ENCODE measurements at places on chromosomes 13 and 19.

- DNase-seq: no peak
Observed at GRCh38 chr13:31946091-31946770, 85.3 kb upstream of the FRY start.

- no peak for DNase-seq
Observed at GRCh38 chr19:19342086-19343015, 21.7 kb downstream of the MAU2 start.

- no peak for DNase-seq
Observed at GRCh38 chr13:106416645-106417044, 118.8 kb downstream of the EFNB2 start.

DNA sequence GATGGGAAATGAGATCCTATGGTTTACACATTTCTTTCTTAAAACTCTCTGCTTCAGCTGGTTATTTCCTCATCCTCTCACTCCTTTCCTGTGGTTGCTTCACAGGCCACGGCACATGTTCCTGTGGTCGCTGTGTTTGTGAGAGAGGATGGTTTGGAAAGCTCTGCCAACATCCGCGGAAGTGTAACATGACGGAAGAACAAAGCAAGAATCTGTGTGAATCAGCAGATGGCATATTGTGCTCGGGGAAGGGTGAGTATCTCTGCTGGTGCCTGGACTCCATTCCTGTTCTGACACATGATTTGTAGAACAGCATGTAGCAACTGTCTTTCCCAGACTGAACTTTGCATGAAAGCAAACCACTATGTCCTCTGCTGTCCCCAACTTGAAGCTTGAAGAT lies 254.2 kb downstream of the ITGBL1 start:
- peak; percentile 19 for DNase-seq

- peak; percentile 57 for DNase-seq
Observed at GRCh38 chr13:26011996-26012821, 39.6 kb downstream of the SHISA2 start.

DNA sequence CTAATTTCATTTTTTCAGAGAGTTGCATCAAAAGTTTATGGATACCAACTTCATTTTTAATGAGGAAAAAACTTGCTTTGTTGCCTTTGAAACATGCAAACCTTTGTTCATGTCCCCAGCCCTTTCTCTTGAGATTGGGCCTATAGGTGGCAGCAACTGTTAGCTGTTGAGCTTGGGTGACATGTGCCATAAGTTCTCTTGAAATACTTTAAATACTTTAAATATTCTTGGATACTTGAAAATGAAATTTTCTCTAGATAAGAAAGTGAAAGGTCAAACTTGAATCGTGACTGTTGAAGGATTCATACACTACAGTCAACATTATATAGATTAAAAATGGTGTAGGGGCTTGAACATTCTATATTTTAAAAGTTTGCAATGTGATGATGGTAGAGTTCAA lies 294.9 kb downstream of the NDFIP2 start:
- no peak for DNase-seq

DNA sequence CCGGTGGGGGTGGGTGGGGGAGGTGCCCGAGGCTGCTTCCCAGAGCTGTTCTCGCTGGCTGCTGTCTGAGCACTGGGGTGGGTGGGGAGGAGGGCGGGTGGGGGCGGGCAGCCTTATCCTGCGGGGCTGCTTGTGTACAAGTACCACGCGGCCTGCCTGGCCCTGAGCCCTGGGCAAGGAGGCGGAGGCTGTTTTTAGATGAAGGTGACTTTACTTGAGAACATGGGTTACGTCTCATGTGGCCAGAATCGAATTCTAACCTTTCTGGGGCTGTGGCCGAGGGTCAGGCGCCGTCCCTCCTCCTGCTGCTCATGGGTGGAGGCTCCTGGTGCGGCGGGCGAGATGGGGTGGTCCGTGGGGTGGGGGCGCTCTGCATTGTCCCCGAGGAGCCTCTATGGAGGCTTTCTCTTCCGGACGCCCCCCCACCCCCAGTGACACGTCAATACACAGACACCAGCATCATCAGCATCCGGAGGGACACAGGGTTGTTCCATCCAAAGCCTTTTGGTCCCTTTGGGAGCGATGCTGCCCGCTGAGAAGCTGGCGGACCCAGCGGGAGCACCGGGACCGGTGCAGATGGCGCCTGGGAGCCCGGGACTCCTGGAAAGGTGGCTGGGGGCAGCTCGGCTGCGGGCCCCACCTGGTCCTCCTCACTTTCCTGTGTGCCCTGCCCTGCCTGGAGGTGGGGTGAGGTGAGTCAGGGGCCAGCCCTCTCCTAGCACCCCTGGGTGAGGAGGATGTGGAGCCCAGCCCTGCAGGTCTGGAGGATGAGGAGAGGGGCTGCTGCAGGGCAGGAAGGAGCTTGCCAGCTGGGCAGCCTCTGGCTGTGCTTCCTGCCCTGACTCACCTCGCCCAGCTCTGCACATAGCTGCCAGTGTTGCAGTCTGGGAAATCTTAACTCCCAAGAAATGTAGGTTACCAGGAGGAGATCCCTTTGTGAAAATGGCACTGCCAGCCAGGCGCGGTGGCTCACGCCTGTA lies 3.4 kb downstream of the BSG start:
- no peak for DNase-seq

- no peak for DNase-seq
Observed at GRCh38 chr13:79501538-79502232, 20.7 kb downstream of the NDFIP2 start.

DNA sequence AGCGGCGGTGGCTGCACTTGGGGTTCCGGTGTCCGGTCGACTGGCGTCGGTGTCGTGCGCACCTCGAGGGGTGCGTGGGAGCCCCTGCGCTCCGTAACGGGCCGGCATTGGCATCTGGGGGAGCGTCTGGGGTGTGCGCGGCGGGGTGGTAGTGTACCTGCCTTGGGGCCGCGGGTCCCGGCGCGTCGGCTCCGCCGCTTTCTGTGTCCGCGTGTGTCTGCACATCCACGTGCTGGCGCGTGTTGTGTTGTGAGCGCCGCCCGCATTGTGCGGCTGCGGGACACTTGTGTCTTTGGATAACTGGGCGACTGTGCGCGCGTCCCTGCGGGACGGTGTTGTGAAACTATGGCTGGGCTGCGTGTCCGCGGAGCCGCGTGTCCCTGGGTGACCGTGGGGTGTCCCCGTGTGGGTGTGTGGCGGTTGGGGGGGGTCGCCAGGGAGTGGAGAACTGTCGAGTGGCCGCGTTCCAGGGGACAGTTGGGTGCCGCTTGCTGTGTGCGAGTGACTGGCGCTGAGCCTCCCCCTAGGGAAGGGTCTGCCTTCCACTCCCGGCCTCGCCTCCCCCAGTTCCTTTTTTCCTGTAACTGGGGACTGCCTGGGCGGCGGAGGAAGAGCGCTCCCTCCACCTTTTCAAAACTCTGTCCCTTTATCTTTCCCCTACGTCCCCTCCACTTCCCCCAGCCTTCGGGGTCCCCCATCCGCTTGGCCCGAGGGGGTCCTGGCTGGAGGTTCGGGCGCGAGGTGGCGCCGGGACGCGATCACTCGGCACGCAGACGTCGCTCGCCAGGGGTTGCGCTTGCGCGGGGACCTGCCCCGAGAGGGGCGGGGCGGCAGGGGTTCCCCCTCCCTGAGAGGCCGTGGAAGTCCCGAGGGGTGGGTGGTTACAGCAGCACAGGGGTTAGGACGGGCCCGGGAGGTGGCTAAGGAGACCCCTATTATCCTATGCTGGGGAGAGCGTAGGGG lies 5.7 kb upstream of the NFIC start:
- DNase-seq: peak; percentile 72

- DNase-seq: no peak
Observed at GRCh38 chr19:53957448-53958167, 5.1 kb upstream of the CACNG8 start.

DNA sequence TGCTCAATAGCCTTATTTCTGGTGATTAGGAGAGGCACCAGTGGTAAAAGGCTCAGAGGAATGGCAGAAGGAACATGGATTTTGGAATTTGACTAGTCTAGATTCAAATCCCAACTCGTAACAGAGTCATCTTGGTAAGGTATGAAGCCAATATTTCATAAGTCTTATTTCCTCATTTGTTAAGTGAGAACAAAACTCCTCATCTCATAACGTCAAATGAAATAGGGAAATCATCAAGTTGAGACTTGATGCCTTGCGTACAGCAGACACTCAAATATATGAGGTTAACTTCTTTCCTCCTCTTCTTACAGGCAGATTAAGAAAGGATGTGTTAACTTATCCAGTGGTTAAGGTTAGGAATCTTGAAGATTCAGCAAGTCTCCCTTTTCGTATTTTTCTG lies 189.2 kb downstream of the DLEU7 start:
- DNase-seq: no peak

- no peak for DNase-seq
Observed at GRCh38 chr13:54705738-54706137, 1677.1 kb downstream of the OLFM4 start.

DNA sequence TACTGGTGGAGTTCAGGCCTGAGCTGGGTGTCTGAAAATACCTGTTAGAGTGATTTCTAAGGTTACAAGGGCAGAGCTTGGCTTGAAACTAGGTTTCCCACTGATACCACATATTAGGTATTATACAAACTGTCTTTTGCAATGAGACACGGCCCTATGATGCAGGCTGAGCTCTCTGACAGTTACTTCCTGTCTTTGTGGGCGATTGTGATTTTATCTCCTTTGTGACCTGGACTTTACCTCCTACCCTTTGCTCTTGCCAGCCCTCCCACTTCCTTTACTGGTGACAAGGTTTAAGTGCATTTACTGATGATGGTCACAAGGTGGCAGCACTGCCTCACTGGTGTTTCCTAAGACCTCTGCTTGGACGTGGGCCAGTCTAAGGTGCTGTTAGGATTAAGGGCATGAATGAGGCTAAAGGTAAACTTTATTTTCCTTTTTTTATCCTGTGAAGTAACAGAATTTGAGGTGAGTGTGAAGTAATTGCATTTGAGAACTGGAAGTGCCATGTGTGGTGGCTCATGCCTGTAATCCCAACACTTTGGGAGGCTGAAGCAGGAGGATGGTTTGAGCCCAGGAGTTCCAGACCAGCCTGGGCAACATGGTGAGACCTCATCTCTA lies 7.7 kb upstream of the CXCL17 start:
- DNase-seq: peak; percentile 80

DNA sequence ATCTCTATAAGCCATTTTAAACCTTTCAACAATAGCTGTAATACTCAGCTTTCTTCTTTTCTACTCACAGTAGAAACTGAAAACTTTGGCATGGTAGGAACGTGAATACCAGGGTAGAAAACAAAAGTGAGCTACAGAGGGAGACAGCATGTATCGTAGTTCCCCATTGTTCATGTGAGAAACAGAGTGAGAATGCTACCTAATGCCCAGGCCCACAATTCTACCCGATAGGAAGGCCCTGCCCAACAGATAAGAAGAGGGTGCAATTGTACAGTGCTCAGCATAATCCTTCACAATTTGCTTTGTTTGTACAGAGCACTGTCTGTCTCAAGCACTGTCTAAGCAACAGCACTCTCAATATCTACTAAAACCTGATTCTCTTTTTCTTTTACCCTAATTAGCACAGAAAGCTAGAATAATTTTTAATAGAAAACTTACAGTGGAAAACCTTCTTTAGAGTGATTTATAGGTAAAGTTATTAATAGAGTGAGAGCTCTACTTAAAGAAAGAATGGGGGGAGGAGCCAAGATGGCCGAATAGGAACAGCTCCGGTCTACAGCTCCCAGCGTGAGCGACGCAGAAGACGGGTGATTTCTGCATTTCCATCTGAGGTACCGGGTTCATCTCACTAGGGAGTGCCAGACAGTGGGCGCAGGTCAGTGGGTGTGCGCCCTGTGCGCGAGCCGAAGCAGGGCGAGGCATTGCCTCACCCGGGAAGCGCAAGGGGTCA lies 322.3 kb downstream of the EFNB2 start:
- no peak for DNase-seq

- no peak for DNase-seq
Observed at GRCh38 chr19:50258918-50259372, 55.5 kb downstream of the MYH14 start.

DNA sequence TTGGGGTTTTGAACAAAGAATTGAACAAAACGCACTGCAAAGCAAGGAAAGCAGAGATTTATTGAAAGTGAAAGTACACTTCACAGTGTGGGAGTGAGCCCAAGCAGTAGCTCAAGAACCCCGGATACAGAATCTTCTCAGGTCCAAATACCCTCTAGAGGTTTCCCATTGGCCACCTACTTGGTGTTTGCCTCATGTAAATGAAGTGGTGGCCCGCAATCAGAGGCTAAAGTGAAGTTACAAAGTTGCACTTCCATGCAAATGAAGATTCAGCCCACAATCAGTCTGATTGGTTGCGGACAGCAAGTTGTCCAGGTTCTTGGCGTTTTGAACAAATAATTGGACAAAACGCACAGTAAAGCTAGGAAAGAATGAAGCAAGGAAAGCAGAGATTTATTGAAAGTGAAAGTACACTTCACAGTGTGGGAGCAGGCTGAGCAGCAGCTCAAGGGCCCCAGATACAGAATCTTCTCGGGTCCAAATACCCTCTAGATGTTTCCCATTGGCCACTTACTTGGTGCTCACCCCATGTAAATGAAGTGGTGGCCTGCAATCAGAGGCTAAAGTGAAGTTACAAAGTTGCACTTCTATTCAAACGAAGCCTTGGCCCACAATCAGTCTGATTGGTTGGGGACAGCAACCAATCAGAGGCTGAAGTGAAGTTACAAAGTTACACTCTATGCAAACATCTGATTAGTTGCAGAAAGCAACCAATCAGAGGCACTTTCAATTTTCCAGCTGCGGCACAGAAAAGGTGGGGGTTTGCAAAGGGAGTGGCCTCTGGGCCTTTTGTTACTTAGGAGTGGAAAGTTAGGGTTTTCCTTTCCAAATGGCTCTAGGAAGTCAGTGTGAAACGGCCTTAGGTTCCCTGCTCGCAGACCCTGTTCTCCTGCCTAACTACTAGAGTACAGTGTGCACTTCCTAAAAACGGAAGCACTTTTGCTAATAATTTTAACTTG lies 4.8 kb upstream of the TM9SF2 start:
- peak; percentile 73 for DNase-seq

- no peak for DNase-seq
Observed at GRCh38 chr13:90798381-90798780, 549.1 kb upstream of the MIR17HG start.

- no peak for DNase-seq
Observed at GRCh38 chr13:112926003-112926402, 43.0 kb upstream of the MCF2L start.

GRCh38 chr13:39197647-39198007 lies 159.4 kb downstream of the NHLRC3 start:
- no peak for DNase-seq

GRCh38 chr13:40984668-40985366 lies 34.3 kb downstream of the ELF1 start:
- no peak for DNase-seq
